Pancreas (tissue), 10 donors: ENCODE measurements at places on chromosomes 1 and 21.

GRCh38 chr1:82813386-82813785 is 1012.7 kb downstream of the ADGRL2 start:
- H3K27ac ChIP-seq, result no peak overlapping the region
- H3K4me3 ChIP-seq, result no peak overlapping the region
- H3K4me1 ChIP-seq, result no peaks in the 10 kb centered on the region

DNA sequence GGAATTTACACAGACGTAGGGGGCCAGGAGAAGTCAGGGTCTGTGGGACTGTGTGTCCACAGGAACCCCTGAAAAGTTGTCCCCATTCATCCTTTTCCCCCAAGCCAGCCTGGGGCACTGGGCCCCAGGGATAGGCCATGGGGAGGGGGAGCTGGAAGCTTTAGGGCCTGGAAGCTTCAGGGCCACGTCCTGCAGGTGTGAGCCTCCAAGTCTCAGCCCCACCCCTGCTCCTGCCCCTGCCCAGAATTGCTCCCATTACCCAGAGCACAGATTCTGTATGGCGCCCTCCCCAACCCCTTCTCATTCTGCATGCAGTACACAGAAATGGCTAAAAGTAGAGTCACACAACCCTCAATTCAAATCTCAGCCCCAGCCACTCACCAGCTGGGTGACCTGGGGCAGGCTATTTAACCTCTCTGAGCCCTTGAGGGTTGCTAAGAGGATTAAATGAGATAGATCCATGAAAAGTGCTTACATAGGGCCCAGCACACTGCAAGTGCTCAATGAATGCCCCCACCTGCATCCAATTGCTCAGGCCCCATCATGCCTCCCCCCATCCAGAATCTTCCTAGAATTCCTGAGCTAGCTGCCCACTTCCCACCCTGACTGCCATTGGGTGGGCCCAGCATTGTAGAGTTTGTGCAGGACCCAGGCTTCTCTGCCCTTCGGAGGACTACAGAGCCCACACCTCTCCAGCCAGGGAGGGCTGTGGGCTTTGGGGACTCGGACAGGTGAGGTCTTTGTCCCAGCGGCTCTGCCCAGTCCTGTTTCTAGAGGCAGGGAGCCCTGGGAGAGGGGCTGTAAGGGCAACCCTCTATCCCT is 6.5 kb downstream of the RAP1GAP start:
- H3K27me3 ChIP-seq, result no peaks in the 10 kb centered on the region
- DNase-seq, result no peak
- H3K27ac ChIP-seq, result no peak overlapping the region
- H3K4me1 ChIP-seq, result peaks cover 4% of the 10 kb centered on the region
- no peak overlapping the region for H3K4me3 ChIP-seq
- H3K36me3 ChIP-seq, result no peaks in the 10 kb centered on the region

GRCh38 chr1:22737374-22738068 is 26.9 kb downstream of the EPHB2 start:
- no peaks in the 10 kb centered on the region for H3K36me3 ChIP-seq
- H3K27ac ChIP-seq, result no peak overlapping the region
- H3K4me1 ChIP-seq, result no peaks in the 10 kb centered on the region
- DNase-seq, result no peak

GRCh38 chr1:205515781-205516253 is 11.3 kb downstream of the CDK18 start:
- DNase-seq, result no peak
- H3K36me3 ChIP-seq, result no peaks in the 10 kb centered on the region
- H3K4me3 ChIP-seq, result no peak overlapping the region
- no peaks in the 10 kb centered on the region for H3K4me1 ChIP-seq

DNA sequence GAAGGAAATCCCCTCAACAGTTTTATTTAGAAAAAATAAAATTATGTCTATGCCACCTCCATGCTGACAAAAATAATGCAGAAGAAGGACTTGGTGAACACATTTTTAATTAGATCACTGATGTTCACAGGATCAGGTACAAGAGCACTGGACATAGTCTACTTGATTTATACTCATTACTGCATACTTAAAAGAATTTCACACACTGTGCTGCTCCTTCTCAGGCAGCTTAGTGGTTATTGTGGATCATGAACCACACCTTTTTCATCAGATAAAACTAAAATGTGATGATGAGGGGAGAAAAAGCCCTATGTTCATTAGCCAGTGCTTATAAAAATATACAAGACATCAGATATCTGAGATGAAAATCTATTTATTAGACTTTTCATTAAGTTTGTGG is 103.3 kb upstream of the DPH5 start:
- no peaks in the 10 kb centered on the region for H3K4me1 ChIP-seq
- no peak overlapping the region for H3K4me3 ChIP-seq
- no peak for DNase-seq
- no peak overlapping the region for H3K27ac ChIP-seq

- H3K4me1 ChIP-seq, result peaks cover 81% of the 10 kb centered on the region
- no peaks in the 10 kb centered on the region for H3K36me3 ChIP-seq
- peak overlapping the region; percentile 87 for H3K27ac ChIP-seq
- no peaks in the 10 kb centered on the region for H3K27me3 ChIP-seq
- DNase-seq, result peak; percentile 49
- no peak overlapping the region for H3K4me3 ChIP-seq
These were observed 1.7 kb upstream of the VWA1 start for GRCh38 chr1:1433804-1434130.

GRCh38 chr1:67830226-67830625 is 3.0 kb downstream of the GNG12 start:
- no peaks in the 10 kb centered on the region for H3K27me3 ChIP-seq
- no peak overlapping the region for H3K4me3 ChIP-seq
- peaks cover 11% of the 10 kb centered on the region for H3K4me1 ChIP-seq
- DNase-seq, result no peak
- no peaks in the 10 kb centered on the region for H3K36me3 ChIP-seq

GRCh38 chr1:54745864-54746263 is 18.5 kb downstream of the PARS2 start:
- no peak overlapping the region for H3K4me3 ChIP-seq
- peaks cover 2% of the 10 kb centered on the region for H3K36me3 ChIP-seq
- DNase-seq, result no peak
- H3K27ac ChIP-seq, result no peak overlapping the region
- no peaks in the 10 kb centered on the region for H3K4me1 ChIP-seq

GRCh38 chr1:93459126-93459525 is 11.2 kb downstream of the FNBP1L start:
- H3K4me3 ChIP-seq, result no peak overlapping the region
- H3K27me3 ChIP-seq, result no peaks in the 10 kb centered on the region
- DNase-seq, result no peak
- H3K27ac ChIP-seq, result no peak overlapping the region

DNA sequence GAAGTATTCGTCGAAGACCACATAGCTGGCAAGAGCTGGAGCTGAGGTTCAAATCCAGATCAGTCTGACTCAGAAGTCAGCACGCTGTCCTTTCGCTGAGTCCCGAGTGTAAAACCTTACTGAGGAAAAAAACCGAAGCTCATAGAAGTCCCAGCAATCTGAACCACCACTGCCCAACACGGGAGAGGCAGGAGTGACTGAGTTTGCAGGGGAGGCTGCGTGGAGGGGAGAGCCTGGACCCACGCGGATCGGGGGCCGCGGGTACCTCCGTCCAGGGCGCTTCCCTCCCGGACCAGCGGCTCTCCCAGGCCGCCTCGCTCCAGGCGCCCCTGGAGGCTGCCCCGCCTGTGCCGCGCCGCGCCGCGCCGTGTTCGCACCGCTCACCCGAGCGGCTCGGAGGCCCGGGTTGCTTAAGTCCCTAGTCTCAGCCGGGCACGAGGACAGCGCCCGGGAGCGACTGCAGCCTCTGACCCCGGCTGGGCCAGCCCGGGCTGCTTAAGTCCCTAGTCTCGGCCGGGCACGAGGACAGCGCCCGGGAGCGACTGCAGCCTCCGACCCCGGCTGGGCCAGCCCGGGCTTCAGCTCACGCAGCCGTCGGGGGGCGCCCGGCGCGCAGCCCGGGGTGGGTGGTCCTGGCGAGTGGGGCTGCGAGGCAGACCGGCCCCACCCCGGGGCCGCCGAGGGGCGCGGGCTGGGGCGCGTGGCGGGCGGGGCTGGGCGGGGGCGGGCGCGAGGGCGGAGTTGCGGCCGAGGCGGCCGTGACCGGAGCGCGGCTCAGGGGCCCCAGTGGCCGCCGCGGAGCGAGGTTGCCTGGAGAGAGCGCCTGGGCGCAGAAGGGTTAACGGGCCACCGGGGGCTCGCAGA is at the start of gene ADAMTSL4:
Gene ADAMTSL4, plus strand, starts transcription at position 777 of the 864 bp plus-strand sequence. CDS start 2,881 bp downstream, outside the sequence.
- peak within 1 kb of the TSS; percentile 52 for H3K27ac ChIP-seq
- no peaks in the 10 kb centered on the region for H3K27me3 ChIP-seq
- DNase-seq, result no peak
- H3K36me3 ChIP-seq, result no peaks in the 10 kb centered on the region

DNA sequence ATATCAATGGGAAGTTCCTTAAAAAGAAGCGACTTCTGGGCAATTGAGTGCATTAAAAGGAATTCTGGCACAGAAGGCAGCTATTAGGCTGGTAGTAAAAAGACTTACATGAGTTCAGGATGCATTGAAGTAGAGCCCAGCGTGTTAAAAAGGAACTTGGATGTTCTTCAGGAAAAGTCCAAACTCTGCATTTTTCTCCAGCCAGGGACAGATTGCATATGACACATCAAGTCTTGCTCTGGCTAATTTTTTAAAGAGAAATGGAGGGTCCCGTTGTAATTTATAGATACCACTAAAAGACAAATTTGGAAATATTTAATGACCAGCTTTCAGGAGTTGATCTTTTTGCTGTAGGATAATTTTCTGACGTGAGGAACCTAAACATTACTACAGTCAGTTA is 1.2 kb downstream of the TPRG1L start:
- H3K4me1 ChIP-seq, result peaks cover 15% of the 10 kb centered on the region
- H3K4me3 ChIP-seq, result no peak overlapping the region
- no peak overlapping the region for H3K27ac ChIP-seq
- no peak for DNase-seq

- no peak overlapping the region for H3K4me3 ChIP-seq
- H3K4me1 ChIP-seq, result no peaks in the 10 kb centered on the region
- no peak overlapping the region for H3K27ac ChIP-seq
These were observed 163.7 kb downstream of the LTN1 start for GRCh38 chr21:28828981-28829380.
